ENCODE measurements at places on chromosomes 7 and 10.

- DNase-seq: no peak
Observed at GRCh38 chr7:143002898-143003297, 24.0 kb downstream of the OR9A2 start.

DNA sequence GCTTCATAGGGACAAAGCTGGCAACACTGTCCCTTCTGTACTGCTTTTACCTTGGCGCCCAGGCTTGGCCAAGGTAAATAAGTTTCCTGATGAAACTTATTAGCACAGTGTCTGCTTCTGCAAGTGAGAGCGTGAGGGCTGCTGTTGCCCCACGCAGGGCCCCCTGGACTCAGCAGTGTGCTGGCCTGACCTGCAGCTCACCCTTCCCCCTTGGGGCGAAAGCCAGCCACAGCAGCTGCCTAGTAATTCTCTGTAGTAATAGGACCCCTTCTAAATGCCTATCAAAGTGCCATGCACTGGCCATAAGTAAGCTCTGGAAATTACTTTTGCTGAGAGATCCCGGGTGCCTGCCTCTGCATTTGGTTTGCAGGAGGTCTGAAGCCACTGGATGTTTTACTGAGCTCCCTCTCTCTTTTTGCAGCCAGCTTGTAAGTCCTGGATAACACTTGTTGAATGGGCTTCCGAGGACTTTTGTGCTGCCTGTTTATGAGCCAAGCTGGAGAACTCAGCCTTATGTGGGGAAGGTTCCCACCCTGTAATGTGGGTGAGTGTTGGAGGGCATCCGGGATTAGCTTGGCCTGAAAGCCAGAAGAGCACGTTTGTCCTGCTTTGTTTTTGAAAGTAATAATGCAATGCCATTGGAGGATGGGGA is 293.9 kb downstream of the C7orf25 start:
- no peak for DNase-seq

- DNase-seq: no peak
Observed at GRCh38 chr7:31550432-31550831, 36.5 kb downstream of the ITPRID1 start.

- DNase-seq: no peak
Observed at GRCh38 chr10:5692461-5693358, 8.1 kb downstream of the TASOR2 start.

GRCh38 chr10:1048349-1048731 is 579 bp downstream of the IDI1 start:
- no peak for DNase-seq

- no peak for DNase-seq
Observed at GRCh38 chr10:117249493-117250093, 8.7 kb downstream of the SLC18A2 start.

GRCh38 chr7:52450816-52451215 is 584.6 kb upstream of the POM121L12 start:
- DNase-seq: no peak

- DNase-seq: no peak
Observed at GRCh38 chr10:5996696-5997095, 19.4 kb upstream of the IL15RA start.

- DNase-seq: no peak
Observed at GRCh38 chr7:128446306-128446705, 9.4 kb upstream of the HILPDA start.

DNA sequence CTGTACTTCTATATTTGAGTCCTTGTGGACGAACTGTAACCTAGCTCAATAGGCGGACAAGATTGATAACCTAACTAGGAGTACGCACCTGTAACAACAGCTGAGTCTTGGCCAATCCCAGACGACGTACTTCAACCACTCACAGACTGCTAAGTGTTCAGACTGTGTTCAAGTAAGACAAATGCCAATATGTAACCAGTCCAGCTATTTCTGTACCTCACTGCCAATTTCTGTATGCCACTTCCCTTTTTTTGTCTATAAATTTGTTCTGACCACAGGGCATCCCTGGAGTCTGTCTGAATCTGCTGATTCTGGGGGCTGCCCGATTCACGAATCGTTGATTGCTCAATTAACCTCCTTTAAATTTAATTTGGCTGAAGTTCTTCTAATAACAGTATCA is 32.2 kb downstream of the HACD1 start:
- no peak for DNase-seq

DNA sequence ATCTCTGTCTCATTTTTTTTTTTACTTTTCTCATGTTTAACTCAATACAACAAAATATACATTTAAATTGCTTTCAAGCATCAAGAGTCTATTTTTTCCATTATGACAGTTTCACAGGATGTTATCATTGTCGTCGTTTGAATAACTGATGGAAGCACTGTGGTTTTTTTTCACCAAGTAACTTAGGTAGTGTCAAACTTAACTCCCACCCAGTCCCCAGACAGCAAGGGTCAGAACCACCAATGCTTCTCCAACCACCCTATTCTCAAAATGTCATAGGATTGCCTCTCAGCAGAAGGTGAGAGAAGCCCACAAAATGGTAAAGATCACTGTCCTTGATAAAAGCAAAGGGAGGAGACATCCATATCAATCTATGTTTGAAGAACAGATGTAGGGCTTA is 339.4 kb downstream of the SFMBT2 start:
- no peak for DNase-seq

GRCh38 chr7:50396856-50397255 is 53.3 kb downstream of the FIGNL1 start:
- DNase-seq: no peak

- DNase-seq: no peak
Observed at GRCh38 chr7:101942603-101943210, 125.3 kb downstream of the CUX1 start.

GRCh38 chr10:110698782-110699201 is 54.7 kb downstream of the RBM20 start:
- DNase-seq: no peak

- DNase-seq: no peak
Observed at GRCh38 chr10:128300290-128300824, 174.1 kb upstream of the MKI67 start.

DNA sequence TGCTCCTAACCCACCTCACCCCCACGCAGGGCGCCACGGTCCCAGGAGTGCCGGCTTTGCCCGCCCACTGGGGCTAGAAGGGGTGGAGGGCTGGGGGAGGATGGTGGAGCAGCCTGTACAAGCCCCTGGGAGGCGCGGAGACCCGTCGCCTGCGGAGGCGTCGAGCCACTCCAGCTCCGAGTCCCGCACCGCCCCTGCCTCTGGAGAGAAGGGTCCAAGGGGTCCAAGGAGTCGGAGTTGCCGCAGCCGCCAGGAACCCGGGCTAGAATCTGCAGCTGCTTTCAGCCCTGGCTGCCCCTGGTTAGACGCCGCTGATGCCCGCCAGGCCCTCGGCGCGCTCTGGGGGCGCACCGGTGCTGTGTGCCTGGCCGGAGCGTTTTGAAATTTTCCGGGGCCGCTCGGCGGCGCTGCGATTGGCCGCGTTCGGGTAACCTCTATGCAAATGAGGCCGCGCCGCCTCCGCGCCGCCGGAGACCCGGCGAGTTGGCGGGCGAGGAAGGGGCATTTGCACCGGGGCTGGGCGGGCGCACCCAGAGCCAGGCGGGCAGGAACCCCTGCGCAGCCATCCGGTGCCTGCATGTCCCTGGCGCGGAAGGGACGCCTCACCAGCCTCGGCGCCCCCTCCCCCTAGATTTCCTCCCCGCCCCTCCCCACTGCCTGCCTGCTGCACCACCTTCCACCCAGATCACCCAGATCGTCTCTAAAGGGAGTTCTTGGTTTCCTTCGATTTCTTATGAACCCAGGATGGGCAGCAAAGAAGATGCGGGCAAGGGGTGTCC is at the start of gene HMX2:
HMX2 (plus strand) TSS at position 502 of the 779 bp plus-strand sequence; CDS start at position 745, 243 bp downstream.
- no peak for DNase-seq

DNA sequence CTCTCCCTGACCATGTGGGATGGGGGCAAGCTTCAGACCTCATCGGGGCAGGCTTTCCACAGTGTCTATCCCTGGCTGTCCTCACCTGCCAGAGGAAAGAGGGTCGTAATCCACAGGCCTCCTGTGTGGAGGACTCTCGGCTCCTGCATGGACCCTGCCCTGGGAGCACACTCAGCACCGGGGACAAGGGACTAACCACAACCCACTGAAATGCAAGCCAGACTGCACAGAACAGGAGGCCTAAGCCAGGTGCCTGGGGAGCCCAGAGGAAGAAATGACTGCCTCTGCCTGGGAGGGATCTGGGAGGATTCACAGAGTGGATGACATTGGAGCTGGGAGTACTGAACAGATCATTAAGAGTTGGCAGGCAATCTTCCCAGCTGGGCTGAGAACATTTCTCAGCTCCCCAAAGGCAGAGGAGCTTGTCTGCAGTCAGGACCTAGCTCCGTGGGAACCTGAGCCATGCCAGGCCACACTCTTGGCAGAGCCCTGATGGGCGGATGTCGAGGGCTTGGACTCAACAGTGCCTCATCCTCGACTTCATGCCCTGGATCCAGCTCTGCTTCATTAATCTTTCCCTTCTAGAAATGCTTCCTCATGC is 213.4 kb downstream of the USP6NL start:
- no peak for DNase-seq

DNA sequence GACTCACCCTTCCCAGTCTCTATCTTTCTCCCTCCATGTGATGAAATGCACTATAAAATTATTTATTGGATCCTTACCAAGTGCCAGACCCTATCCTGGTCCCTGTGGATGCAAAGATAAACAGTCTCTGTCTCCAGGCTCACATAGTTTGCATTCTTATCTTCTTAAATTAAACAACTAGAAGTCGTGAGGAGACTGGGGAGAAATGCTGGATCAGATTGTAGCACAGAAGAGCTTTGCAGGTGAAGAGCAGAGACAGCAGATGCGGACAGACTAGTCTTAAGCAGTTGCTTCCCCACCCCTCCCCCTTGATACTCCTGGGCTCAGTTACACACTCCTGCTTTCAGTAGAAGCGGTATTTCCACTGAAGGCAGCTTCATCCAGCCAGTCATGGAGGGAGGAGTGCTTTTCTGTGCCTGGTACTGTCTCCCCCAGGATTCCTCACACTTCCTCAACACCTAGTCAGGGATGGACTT is 20.8 kb upstream of the CDK1 start:
- DNase-seq: no peak

GRCh38 chr10:86067436-86068050 is 299.1 kb downstream of the GRID1 start:
- DNase-seq: no peak

DNA sequence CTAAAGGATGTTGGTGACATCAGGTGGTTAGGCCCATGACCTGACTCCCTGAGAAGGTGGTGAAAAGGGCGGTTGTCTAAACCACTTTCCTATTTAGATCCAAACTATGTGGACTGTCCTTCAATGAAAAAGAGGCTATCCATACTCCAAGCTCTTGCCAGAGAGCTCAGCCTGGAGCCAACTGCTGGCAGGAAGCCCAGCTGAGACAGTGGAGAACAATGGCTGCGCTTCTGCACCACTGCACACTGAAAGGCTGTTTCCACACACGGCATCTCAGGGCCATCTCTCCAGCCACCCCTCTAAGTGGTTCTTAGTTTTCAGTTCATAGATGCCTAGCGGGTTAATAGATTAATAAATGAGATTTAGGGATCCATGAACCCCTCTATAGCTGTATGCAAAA is 488.8 kb upstream of the ZMIZ1 start:
- DNase-seq: no peak

- DNase-seq: no peak
Observed at GRCh38 chr10:106136175-106136574, 1028.3 kb downstream of the SORCS1 start.

- DNase-seq: no peak
Observed at GRCh38 chr10:23081891-23082290, 13.5 kb upstream of the MSRB2 start.

GRCh38 chr7:153088601-153089000 is 329.0 kb downstream of the ACTR3B start:
- no peak for DNase-seq

DNA sequence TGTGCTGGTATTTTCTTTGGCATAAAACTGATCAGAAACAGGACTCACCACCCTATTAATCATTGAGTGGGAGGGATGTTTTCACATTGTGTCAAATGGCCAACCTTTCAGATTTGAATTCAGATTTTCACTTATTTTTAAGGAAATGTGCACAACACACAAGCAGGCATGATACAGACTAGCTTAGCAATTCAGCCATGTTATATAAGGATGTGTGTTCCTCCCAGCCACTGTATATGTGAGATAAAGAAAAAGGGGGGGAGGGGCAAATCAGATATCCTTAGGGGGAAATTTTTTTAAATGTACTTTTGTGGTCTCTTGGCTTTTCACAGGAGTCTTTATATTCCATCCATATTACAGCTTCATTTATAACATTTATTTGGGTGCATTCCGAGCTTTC is 3.1 kb downstream of the GAD2 start:
- no peak for DNase-seq

GRCh38 chr10:59814878-59815277 is 61.6 kb upstream of the MRLN start:
- DNase-seq: no peak

DNA sequence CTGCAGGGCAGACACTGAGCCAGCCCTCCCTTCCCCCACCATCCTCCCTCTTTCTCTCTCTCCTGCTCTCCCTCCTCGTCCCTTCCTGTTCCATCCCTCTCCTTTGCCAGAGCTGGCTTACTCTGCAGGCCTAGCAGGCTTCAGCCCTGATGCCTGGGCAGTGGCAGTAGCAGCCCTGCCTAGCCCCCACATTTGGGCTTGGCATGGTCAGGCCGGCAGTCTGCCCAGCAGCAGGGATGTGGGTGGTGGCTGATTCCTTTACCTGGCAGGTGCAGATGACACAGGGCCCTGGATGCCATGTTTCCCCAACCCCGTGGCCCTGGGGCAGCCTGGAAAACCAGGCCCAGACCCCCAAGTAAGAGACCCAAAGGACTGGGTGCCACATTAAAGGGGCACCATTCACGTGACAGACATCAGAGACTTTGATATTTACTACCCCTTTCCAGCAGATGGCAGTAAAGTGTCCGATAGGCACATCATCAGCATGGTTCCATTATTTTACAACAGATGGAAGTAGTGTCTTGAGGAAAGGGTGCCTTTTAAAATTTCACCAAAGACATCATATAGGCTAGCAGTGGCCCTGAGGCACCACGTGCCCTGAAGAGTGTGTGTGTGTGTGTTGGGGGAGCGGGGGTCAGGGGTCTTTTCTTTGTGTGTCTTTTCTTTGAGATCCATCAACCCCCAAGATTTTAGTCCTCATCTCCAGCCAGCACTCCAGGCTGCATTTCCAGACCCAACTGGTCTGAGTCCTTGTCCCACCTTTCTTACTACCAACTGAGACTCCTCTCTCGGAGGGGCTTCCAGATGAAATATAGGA is 5.9 kb downstream of the KCP start:
- DNase-seq: peak; percentile 17

GRCh38 chr7:31302356-31302755 is 38.2 kb downstream of the NEUROD6 start:
- DNase-seq: no peak

GRCh38 chr7:138662076-138662990 is 38.8 kb downstream of the SVOPL start:
- no peak for DNase-seq

All from fibroblast of skin of left biceps (primary cell).